Right atrium auricular region (tissue), 2 donors: ENCODE measurements at places on chromosomes 5 and 9.
A peak's percentile ranks its signal among the peaks of the same experiment; 100 is the strongest.

GRCh38 chr9:22097707-22098106 lies 88.6 kb upstream of the CDKN2B start:
- DNase-seq = no peak

GRCh38 chr9:15529566-15530324 lies 19.0 kb upstream of the PSIP1 start:
- no peak for DNase-seq

DNA sequence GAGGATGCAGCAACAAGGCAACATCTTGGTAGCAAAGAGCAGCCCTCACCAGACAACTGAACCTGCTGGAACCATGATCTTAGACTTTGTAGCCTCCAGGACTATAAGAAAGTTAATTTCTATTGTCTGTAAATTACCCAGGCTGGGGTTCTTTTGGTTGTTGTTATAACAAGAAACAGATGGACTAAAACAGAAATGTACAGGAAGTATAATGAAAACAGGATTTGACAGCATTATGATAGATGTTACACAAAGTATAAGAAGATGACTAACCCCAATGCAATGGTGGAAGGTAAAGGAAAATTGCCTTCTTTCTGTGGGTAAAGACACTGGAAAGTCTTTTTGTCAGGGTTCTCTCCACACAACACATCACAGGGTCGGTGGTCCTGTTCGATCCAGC lies 204.2 kb downstream of the SGCD start:
- DNase-seq = no peak

DNA sequence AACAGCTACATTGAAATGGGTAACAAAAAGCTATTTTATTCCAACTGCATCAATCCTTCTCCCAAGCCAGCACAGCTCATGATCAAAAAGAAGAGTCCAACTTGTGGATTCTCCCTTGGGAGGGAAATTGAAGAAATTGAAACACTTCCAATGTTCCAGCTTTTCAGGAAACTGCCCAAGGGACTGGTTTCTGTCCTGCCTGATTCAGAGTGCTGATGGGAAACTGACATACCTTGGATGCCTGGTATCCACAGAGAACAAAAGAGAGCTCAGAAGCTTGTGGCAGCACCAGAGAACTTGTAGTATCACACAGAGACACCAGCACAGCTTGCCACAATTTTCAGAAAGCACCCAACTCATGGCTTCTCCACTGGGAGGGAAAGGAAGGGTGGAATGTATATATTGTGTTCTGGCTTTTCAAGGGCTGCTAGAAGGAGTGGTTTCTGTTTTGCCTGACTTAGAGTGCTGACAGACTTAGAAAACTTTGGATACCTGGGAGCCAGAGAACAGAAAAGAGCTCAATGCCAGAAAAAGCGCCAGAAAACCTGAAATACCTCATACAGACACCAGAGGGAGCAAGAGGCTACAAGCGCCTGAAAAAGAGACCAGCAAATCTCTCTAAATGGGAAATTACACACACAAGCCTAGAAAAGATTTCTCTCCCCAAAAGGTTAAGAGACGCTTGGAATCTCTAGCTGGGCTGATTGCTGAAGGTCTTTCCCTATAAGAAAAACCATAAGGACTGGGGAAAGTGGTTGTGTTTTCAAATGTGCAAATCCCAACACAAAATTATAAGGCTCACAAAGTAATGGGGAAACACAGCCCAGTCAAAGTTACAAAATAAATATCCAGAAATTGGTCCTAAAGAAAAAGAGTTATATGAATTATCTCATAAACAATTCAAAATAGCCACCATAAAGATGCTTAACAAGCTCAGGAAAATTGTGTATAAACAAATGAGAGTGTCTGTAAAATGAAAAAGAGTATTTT lies 178.8 kb downstream of the SPOCK1 start:
- DNase-seq = peak; percentile 70

GRCh38 chr9:112119225-112120029 lies 55.7 kb downstream of the SUSD1 start:
- DNase-seq = no peak

GRCh38 chr5:178820001-178820400 lies 39.8 kb upstream of the ZNF354B start:
- no peak for DNase-seq

DNA sequence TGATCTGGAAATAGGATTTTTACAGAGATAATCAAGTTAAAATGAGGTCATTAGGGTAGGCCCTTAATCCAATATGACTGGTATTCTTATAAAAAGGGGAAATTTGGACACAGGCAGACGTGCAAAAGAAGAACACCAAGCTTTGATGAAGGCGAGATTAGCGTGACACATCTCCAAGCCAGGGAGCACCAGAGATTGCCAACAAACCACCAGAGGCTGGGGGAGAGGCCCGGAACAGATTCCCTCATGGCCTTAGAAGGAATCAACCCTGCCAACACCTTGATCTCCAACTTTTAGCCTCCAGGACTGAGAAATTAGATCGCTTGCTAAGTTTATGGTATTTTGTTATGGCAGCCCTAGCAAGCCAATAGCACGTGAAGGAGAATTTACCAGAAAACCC lies 10.8 kb upstream of the ARSI start:
- no peak for DNase-seq

DNA sequence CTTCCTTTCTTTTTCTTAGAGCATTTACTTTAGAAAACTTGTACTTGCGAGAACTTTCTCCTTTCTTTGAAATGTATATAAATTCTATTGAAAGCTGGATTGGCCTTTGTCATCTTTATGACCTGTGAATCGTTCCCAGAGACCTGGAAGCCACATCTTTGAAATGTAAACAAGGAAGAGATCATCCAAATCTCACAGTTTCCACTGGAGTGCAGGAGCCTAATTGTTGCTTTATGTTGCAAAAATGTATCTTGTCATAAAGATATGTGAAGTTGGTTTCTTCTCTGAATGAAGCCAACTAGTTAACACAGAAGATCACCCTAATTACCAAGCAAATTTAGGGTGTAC lies 1101.8 kb downstream of the TAF11L14 start:
- DNase-seq = no peak

DNA sequence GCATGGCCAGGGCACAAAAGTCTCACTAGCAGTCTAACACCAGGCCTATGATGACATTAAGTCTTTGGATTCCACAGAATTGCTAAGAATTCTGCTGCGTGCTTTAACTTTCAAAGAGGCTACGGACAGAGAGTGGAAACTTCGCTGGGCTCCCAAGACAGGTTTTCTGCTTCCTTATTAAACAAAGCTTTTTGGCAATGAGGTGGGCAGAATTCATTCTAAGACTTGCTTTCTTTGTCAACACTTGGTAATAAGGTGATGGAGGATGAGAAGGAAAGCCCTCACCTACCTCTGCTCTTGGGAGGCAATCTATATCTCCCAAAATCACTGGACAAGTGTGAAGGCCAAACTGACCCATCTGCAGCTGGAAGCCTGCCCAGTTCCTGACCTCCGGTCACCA lies 231.9 kb downstream of the ATPSCKMT start:
- DNase-seq = no peak

DNA sequence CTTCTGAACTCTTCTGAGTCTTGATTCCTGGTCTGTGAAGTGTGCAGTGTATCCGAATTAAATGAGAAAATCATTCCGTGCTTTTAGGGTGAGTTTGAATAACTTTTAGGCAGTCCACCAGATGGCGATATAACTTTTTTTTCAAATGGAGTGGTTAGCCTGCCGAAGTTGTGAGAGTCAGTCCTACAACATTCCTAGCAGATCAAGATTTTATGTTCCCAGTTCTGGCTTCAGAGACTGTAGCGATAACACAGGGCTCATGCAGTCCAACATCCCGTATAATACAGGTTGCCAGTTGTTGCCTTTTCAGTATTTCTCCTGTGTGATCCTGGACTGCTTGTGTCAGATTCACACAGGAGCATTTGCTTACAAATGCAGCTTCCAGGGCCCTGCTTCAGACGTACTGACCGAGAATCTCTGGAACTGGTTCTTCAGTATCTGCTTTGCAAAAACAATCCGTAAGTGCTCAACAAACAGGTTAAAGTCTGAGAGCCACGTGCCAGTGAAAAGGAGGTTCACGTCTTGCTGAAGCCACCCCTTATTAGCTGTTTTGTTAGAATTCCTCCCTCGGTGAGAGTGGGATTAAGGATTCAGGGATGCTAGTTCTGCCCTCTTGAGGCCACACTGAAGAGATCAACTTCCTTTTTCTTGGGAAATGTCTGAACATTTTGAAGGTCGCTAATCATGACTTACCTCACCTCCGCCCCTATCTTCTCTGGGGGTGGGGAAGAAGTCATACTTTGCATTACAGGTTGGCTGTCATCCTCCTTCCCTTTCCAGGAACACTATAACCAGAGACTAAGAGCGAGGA lies 22.8 kb downstream of the SMIM3 start:
- DNase-seq = no peak

GRCh38 chr5:59067956-59068656 lies 485.2 kb downstream of the RAB3C start:
- DNase-seq = no peak

DNA sequence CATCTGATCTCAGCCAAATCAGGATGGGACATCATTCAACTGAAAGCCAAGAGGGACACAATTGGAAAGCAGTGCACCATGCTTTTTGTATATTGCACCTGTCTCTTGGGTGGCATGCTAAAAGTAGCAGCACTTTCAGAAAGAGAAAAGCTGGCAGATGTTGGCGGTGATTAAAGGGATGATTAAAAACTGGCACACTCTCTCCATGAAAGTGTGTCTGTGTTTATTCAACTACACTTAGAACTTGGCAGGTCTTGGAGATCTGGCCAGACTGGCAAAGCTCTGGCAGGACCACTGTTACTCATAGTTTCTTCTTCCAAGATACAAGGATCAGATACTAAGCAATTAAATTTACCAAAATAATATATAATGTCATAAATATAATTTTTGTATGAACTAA lies 112.9 kb upstream of the ELAVL2 start:
- no peak for DNase-seq

GRCh38 chr5:60540856-60541805 lies 158.8 kb downstream of the DEPDC1B start:
- no peak for DNase-seq

DNA sequence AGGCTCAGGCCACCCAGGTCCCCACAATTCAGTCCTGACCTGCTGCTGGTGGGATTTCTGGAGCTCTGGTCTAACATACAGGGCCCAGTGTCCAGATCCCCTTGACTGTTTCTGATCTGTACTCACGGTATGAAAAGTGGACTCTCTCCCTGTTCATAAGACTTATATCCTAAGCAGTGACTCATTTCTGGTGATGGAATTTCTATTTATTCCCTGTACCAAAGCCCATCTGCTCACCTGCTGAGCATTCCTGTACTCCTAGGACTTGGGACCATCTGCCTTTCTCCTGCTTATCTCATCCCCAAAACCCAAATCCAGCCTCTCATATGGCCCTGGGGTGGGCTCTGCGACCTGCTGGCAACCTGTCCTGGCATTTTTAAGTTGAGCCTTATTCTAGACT lies 86.6 kb downstream of the APBA1 start:
- no peak for DNase-seq

DNA sequence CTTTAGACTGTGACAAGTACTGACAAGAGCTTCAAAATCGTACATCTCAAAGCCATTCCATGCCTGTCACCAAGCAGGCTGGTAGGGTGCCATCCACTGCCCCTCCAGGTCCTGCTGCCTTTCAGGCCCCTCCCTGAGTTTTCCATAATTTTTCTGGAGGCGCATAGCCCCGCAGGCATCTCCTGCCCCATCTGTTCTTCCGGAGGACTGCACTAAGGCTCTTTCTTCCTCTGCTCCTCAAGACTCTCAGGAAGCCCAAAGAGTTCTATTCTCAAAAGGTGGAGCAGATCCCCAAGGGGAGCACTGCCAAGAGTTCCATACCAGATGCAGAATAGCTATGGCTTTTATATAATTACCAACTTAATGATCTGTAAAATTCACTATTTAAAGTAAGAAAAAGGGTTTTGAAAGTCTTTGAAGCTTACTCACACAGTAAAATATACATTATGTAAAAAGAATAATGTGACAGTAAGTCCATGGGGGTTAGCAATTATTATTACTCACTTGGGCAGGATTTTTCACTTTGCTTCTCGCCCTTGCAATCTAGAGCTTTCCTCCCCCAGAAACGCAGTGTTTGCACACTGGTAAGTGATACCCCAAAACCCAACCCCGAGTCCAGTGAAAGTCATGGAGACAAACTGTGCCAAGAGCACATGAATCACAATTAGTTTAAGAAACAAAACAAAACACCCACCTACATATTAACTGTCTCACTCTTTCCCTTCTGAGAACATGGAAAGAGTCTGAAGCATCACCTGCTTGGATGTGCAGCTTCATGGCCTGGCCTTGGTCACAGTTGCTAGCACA lies 114.1 kb upstream of the DAPK1 start:
- DNase-seq = no peak

DNA sequence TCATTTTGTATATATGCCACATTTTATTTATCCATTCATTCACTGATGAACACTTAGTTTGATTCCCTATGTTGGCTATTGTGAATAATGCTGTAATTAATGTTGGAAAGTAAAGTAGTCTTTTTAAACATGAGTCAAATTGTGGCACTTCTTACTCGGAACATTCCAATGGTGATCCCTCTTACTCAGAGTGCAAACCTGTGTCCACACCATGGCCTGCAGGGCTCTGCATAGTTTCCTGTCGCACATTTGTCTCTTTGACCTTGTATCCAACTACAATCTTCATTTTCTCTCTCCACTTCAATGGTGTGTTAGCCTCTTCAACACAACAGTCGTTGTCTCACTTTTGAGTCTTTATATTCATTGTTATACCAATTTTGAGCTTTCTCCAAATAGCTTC lies 98.1 kb upstream of the PAPPA start:
- DNase-seq = no peak

GRCh38 chr5:42566652-42567295 lies 143.5 kb downstream of the GHR start:
- no peak for DNase-seq

GRCh38 chr5:91487420-91487819 lies 104.3 kb upstream of the ARRDC3 start:
- no peak for DNase-seq

DNA sequence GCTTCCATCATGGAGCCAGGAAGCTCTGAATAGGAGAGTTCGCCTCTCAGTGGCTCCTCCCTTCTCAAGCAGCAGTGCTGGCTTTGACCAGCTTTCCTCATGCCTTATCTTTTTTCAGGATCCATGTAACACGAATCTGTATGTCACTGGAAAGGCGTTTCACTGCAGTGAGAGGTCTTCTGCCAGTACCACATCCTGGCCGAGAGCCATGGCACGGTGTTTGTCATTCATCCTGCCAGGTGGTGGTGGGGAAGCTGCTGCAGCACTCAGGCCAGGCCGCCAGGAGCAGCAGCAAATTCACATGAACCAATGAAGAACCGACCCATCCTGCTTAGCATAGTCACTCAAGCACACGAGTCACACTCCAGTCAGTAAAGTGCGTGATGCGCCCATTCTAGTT lies 179.0 kb downstream of the FANCC start:
- DNase-seq = no peak
